HT1080 (cell line): ENCODE measurements at places on chromosomes 4 and X.

DNA sequence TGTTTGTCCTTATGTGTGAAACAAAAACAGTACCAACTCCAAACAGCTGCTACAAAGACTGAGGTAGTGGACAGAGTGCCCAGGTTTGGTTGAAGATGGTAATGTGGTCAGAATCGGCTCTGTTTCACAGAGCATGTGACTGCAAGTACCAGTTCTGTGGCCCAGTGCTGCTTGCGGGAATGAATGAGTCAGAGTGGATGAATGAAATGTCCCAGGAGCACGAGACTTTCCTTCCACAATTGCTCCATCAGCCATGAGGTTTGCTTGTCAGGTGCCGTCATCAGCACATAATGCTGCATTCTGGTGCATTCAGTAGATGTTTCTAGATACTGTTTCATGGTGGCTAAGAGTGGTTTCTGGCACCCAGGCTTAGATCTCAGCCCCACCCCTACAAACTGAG lies 84.2 kb downstream of the GPR143 start:
- peak; percentile 46 for DNase-seq

DNA sequence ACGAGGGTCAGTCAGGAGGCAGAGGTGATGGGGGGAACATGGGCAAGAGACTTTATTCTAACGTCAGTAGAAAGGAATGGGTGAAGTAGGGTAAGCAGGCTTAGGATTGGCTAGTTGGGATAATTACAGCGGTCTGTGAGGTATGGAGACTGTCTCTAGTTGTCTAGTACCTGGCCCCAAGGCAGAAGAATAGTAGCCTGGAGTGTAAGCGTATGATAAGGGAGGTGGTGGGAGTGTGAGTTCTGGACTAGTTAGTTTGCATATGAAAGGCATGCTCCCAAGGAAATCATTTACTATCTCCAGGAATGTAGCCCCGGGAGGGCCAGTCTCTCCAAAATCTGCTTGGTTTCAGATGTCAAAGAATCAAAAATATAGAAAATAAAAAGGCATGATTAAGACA lies 219.6 kb upstream of the ANXA3 start:
- no peak for DNase-seq

GRCh38 chr4:83010522-83011318 lies at the start of gene LIN54:
Gene LIN54 (minus strand): TSS chr4:83010823. CDS start chr4:82984844, 25,979 bp downstream.
- DNase-seq: peak; percentile 72

DNA sequence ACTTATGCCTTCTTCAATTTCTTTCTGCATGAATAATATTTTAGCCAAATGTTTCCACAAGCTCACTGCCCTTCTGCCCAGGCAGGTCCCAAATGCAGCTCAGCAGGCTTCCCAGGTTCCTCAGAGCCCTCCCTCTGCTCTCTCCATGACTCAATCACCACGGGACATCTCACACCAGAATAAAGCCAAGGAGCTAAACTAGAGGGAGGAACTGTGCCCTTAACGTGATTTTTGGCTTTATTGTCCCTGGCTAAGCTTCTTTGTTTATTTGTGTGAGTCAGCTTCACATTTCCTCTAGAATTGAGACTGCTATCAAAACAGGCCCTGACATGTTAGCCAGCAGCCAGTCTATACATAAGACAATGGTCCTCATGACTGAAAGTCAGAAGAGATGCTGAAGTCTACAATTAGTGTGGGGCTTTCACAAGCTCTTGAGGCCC lies 186.4 kb upstream of the GALNT7 start:
- DNase-seq: peak; percentile 97

DNA sequence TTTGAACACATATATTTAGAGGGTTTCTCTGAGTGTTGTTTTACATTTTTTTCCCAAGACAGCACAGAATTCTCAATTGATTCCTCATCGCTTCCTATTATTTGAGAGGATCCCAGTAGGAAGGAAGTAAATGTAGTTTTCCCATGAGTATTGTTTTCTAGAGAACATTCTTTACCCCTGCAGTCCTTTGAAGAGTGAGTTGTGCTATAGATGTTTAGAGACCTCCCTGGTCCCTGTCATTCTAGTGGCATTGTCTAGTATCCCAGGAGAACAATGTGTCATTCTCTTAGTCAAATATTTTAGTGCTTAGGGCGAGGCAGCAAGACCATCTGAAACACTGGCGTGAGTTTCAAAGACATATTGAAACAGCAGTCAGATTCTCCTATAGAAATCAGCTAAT lies 32.5 kb downstream of the SORBS2 start:
- peak; percentile 86 for DNase-seq

- no peak for DNase-seq
Observed at GRCh38 chr4:139728840-139729239, 63.2 kb downstream of the MGST2 start.

DNA sequence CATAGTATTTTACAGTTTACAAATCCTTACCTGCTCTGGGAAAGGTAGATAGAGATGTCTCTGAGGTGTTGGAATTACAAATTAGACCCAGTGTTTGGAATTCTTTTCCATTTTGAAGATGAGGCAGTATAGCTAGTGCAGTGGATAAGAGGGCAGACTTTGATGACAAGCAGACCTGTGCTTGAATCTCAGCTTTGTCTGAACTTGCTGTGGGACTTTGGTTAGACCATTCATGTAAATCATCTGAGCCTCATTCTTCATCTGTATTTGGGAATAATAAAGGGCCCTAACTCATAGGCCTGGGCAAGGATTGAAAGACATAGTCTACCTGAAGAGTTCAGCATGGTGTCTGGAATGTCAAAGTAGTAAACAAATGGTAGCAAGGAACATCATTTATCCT lies 77.2 kb upstream of the BOD1L1 start:
- no peak for DNase-seq

DNA sequence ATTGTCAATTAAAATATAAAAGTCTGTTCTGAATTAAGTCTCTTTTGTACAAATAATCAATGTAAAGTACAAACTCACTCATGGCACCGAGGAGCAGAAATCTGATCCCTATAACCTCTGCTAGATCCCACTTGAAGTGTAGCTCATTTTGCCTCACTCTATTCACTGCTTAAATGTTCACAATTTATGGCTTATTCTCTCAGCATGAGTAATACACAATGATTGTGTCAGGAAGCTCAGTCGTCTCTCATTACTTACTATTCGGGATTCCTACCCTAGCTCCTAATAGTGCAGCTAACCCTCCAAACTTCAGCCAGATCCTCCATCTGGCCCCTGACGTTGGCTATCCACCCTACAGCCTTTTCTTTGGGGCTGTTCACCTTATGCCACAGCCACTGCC lies 4.7 kb upstream of the AMMECR1 start:
- DNase-seq: peak; percentile 32

DNA sequence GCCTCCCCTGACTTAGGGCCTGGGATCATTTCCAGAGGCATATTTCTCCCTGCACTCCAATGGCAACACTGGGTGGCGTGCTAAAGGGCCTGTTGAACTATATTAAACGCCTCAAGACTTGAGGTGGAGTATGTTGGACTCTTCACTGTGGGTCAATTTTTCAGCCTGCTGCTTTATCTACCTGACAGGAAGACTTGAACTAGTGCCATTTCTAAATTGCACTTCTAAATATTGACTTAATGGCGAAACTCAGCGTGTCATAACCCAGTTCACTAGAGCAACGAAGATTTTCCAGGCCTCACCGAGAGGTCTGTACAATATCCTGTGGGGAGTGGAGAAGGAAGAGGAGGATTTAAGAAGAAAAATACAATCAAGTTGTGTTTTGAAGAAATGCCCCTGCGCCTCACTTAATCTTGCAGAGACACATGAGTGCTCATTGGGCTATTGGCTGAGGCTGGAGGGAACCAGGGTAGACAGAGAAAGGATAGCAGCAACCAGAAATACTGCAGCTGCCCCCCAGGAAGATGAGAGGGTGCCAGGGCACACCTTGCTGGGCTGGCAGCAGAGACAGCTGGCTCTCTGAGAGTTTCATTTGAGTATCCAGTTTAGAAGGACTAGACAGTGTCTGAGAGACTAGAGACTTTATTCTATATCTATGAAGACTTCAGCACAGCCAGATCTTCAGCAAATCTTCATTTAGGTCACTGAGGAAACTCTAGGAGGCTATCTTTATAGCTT lies 67.4 kb downstream of the ENPP6 start:
- no peak for DNase-seq

- DNase-seq: no peak
Observed at GRCh38 chr4:174871407-174871806, 42.4 kb upstream of the GLRA3 start.

- no peak for DNase-seq
Observed at GRCh38 chr4:118173126-118173525, 138.8 kb downstream of the NDST3 start.

DNA sequence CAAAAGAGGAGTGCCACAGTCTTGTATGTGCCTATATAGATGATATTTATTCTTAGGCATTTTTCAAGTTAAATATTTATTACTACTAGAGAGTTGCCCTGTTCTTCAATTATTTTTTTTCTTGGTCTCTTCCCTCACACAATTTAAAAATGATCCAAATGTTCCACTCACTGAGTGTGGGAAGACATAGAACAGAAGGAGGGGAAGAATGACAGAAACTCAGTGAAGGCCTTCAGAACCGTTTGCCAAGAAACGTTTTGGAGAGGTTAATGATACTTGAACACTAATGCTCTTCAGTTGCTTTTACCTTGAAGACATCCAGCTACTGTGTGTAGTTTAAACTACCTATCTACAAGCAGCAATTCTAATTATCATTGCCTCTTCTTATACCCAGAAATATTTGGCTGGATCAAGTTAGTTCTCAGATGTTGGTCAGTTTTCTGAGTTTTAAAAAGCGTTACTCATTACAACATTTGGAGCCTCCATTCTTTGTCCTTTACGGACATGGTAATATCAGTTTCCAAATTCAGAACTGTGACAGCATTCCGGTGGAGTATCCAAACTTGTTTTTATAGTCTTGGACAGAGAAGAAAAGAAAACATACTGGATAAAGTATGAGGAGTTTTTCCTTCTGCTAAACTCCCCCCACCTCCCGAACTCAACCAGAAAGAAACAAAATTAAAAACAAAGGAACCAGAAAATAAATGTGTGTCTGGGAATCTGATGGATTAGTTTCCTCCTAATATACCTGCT lies 389.7 kb downstream of the SPRY1 start:
- DNase-seq: no peak

DNA sequence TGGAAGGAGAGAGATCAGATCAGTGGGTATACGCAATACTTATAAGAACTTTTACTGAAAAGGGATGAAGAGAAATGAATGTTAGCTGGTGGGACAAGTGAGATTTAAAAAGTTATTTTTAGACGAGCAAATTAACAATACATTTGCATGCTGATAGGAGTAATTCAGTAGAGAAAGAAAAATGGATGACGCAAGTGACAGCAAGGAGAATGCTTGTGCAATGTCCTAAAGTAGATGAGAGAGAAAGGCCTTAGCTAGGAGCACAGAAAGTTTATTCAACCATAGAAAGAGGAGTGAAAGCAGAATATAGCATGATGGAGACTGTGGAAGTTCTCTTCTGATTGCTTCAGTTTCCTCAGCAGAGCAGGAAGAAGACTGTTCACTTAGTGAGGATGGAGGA lies 45.8 kb downstream of the OSTC start:
- DNase-seq: no peak

DNA sequence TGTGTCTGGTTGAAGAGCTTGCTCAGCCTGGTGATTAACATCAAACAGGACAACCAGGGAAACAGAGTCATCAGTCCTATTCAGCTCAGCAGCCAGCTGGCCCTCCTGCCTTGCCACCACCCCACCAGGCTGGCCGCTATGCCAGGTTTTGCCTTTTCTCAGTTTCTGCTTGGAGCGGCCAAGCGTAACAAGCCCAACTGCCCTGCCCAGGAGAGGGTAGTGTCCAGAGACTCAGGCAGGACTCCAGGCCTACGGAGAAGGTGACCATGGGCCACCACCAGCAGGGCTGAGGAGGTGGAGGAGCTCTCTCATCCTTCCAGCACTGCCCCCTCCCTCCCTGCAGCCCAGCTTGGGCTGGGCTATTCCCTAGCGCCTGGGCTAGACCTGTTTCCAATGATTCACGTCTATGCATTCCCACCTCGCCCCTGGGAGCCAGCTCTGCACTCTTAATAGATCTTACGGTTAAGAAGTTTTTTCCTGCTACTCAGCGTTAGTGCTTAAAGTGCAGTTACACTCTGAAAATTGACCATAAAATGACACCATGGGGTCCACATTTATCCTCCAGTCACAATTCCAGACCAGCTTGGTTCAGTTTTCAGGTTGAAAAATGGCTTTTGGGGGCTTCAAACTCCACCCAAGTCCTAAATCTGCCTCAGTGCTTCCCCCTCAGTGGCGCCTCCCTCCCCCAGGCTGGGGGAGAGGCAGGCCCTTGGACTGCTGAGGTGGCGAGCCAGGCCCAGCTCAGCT lies 124.0 kb upstream of the PJA1 start:
- no peak for DNase-seq

- no peak for DNase-seq
Observed at GRCh38 chrX:24231641-24232179, 82.2 kb downstream of the SUPT20HL2 start.

GRCh38 chr4:3429651-3430050 lies 12.1 kb upstream of the HGFAC start:
- DNase-seq: no peak

- peak; percentile 50 for DNase-seq
Observed at GRCh38 chrX:40952855-40953254, 132.4 kb upstream of the USP9X start.

DNA sequence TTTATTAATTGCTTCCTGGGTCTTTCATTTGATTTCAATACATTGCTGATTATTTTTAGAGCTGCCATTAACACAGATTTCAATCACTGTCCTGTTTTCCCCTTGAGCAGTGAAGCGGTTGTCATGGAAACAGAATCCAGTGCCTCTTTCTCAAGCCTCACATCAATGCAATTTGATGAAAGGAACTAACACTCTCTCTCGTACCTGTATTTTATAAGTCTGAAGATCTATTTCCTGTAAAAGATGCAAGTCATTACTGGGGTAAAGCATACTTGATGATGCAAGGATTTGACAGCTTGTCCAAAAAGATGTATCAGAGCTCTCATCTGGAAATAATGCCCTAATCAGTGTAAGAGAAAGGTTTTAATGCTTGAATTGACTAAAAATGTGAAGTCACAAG lies 17.9 kb upstream of the GASK1B start:
- DNase-seq: no peak

DNA sequence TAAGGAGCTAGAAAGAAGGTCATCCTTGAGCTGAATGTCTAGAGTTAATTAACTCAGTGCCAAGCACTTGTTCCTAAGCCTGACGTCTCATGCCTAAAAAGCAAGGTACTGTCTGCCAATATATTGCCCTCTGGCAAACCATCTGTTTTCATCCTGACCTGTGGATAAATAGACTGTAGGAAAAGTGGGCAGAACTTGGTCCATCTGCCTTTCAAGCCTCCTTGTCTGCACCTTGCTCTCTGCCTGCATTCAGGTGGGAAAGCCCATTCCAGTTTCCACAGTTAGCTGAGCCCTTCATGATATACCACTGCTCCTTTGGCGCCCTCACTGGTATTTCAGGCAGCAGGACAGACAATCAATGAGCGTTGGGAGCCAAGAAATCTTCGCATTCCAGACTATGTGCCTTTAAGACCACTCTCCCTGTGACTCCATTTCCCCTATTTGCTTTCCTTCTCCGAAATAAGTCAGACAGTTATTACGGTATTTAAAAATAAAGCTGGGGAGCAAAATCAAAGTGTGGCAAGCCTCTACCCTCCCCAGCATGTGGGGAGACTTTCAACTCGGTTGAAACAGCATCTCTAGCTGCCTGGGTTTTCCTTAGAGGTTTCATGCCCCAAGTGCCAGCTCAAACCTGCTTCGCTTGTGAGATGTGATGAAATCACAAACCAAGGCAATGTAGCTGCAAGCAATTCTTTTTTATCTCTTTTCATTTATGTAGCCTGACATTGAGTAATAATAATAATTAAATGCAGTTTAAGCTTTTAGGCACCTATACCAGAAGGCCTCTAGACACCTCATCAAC lies 2.5 kb upstream of the CCDC149 start:
- DNase-seq: no peak
